ENCODE measurements at places on chromosomes 1 and 21.

DNA sequence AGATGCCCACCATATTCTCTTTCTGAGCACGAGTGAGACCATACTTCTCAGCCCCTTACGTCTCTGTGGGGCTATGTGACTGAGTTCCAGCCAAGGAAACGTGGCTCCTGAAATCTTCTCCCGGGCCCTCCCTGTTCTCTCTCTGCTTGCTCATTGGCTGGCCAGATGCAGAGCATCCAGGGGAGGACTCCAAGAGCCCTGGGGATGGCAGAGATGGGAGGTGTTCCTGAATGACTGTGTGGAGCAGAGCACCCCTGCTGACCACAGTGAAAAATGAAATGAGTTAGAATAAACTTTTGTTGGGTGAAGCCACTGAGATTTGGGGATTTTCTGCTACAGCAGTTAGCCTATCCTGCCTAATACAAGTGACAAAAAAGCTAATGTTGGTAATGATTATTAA lies 23.8 kb downstream of the KIAA0040 start:
- DNase-seq = no peak

DNA sequence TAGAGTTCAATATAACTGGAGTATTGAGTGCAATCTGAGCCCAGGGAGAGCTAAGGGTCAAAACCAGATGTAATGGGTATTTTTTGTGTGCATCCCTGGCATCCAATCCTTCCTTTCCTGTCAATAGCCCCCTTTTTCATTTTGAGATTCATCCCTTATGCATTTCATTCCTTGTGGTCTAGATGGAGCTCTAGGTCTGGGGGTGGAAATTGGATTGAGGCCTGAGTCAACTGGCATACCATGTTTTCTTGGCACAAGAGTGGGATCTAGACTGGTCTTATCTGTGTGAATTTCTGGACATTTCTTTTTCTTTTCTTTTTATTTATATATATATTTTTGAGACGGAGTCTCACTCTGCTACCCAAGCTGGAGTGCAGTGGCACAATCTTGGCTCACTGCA lies 67.3 kb upstream of the RAB3GAP2 start:
- DNase-seq = no peak

GRCh38 chr1:78586572-78586971 lies 33.7 kb upstream of the IFI44L start:
- DNase-seq = no peak

DNA sequence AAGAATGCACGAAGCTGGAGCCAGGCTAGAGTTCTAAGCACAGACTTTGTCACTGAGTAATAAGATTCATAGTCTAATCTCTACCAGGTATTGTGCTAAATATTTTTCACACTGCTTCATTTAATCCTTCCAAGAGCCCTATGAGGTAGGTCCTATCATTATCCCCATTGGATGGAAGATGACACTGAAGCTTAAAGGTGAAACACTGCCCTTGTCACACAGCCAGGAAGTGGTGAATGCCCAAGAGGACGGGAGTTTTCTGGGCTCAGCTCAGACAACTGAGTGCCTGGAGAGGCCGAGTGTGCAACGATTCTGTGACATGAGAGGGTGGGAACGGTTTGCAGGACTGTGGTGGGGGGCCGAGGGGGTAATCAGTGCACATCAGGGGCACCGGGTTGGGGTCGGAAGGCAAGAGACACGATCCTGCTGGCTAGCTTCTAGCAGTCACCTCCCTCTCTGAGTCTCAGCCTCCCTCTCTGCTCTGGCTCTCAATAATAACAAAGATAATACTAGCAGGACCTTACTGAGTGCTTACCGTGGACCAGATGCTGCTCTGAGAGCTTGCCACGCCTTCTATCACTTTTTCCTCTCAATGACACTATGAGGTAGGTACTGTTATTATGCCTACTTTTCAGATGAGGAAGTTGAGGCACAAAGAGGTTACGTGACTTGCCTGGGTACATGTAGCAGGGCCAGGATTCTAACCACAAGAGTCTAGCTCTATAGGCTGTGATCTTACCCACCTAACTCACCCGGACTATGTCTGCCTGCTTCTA lies 12.4 kb downstream of the KCNQ4 start:
- DNase-seq = no peak

DNA sequence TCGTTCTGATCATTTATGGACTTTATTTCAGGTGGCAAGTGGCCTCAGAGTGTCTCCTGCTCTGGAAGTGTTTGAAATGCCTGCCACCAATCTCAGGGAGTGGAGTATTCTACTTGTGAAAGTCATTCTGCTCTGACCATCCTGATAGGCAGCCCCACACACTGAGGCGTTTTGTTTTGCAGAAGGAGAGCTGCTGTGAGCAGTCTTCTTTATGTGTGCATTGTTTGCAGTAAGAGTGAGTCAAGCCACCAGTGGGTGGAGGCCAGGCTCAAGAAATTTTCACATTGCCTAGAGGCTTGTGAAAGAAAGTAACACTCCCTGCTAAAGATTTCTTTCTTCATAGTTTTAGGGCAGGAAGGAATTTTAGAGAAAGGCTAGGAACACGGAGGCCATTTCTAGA lies 204.4 kb downstream of the SLC35F3 start:
- no peak for DNase-seq

DNA sequence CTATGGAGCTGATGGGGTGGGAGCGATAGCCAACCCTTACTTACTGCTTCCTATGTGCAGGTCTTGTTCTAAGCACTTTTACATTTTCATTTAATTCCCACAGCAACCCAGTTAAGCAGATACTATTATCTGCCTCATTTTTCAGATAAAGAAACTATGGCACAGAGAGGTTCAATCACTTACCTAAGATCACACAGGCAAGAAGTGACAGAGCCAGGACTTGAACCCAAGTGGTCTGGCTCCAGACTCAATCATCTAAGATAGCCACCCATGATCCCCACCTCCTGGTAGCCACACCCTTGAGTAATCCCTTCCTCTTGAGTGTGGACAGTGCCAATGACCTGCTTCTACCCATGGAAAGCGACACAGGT lies 23.2 kb upstream of the IFNAR1 start:
- DNase-seq = no peak

GRCh38 chr1:170660871-170661645 lies 2.9 kb upstream of the PRRX1 start:
- DNase-seq = no peak

- DNase-seq = no peak
Observed at GRCh38 chr1:70963374-70963773, 84.2 kb downstream of the PTGER3 start.

- DNase-seq = peak; percentile 73
Observed at GRCh38 chr1:152035539-152036266, 1.1 kb downstream of the S100A11 start.

DNA sequence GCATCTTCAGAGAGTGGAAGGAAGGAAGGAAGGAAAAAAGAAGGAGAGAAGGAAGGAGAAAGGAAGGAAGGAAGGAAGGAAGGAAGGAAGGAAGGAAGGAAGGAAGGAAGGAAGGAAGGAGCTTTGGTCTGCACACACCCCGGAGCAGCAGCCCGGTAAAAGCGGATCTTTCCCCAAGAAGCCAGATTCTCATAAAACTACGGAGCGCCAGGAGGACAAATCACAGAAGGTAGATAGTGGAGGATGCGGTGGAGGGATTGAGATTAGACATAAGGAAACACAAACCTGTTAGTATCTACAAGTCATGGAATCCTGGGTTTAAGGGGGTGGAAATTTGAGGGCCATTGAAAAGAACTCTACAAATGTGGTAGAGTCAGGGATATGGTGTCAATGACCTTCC lies 36.7 kb downstream of the PAX7 start:
- no peak for DNase-seq

DNA sequence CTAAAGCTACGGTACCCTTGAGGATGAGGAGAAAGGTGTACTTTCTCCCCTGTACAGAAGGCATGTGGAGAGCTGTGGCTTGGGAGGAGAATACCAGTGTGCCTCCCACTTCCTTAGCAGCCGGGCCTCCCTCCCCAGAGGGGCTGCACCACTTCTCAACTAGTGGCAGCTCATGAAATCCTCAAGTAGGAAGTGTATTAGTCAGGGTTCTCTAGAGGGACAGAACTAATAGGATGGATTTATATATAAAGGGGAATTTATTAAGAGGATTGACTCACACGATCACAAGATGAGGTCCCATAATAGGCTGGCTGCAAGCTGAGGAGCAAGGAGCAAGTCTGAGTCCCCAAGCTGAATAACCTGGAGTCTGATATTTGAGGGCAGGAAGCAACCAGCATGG lies 53.1 kb upstream of the PPP2R5A start:
- DNase-seq = no peak

- DNase-seq = no peak
Observed at GRCh38 chr21:45998871-45999580, 17.5 kb downstream of the COL6A1 start.

DNA sequence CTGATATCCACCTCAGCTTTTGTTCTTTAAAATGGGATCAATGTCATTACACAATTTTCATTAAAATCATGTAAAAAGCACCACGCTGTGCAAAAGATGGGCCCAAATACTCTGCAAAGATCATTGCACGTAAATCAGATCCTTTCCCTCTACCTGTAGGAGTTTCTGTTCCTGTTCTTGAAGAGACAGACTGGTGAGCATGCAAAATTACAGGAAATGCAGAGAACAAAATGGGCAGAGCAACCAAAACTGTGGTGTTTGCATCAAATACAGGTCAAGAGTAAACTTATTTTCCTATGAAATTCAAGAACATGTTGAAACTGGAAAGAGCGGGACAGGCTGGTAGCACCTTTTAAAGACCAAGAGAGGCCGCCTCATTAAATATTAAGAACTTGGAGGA lies 294.9 kb upstream of the ADGRL2 start:
- no peak for DNase-seq

GRCh38 chr1:42305639-42306038 lies 29.4 kb downstream of the FOXJ3 start:
- DNase-seq = no peak

DNA sequence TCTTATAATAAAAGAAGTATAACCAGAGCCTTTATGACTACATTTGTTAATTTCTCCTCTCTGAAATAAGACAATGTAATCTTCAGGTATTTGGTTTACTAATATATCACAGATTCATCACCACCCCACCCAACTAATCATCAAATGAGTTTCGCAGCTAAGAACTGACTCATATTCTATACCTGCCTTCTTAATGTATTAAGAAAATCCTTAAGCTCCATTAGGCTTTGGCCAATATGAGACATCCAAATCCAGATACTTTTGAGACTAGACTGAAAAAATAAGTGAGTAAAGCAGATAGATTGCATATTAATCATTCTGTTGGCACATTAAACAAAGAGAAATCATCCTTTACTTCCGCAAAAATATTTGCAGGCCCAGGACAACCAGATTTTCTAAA lies 18.7 kb upstream of the FMO2 start:
- DNase-seq = no peak

DNA sequence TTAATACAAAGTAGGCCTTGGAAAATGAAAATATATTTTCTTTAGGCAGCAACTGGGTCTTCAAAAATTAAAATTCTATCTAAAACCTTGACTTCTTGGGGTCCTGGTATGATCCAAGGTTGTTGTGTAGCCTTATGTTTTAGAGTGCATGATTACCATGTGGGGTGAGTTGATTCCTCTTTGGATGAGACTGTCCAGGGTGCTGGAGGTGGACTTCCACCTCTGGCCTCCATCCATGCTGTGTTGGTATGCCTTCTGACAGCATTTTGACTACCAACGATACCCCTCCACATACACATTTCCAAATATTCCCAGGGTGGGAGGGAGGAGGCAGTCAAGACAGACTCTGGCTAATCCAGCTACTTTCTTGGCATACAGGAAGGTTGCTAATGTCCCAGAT lies 205.0 kb downstream of the TNR start:
- DNase-seq = no peak

GRCh38 chr1:86499987-86500593 lies 31.4 kb downstream of the CLCA1 start:
- DNase-seq = peak; percentile 78

GRCh38 chr1:94795434-94795833 lies 24.7 kb upstream of the SLC44A3 start:
- no peak for DNase-seq

DNA sequence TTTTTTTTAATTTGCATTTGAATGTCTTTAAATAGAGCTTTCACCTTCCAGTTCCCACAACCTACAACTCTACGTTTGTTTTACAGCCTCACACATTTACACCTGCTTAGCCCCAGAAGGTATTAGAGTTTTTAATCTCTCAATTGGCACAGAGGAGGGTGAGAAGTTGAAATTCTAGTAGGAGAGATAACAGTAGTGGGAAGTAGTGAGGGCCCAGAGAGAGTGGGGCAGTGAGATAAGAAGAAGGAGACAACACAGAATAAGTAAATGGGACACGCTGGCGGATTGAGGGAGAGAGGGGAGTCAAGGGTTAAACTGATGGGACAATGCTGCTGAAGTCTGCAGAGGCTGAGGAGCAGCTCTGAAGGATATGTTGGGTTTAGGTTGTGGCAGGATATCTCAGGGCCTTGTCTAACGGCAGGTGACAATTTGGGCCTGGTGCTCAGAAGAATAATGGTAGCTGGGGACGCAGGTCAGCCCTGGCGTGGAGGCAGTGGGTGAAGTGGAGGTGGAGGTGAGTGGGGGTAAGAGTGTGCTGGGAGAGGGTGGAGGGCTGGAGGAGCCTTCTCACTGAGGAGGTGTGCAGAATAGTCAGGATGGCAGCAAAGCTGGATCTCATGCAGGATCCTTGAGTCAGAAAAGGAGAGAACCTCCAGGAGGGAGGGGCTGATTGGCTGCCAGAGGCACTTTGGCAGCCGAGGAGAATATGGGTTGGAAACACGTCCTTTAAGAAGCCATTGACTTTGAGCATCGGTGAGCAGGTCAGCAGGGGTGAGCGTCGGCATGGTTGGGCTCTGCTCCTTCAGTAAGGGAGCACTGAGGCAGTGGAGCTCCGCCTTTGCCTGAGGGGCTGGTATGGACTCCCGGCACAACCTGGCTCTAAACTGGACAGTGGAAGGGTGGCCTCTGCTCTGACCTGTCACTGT lies 72.9 kb downstream of the SYT6 start:
- no peak for DNase-seq

GRCh38 chr1:234940841-234941240 lies 187.8 kb downstream of the TOMM20 start:
- no peak for DNase-seq

GRCh38 chr1:150008699-150009098 lies 1.8 kb downstream of the OTUD7B start:
- no peak for DNase-seq

GRCh38 chr1:230206976-230207375 lies 139.9 kb downstream of the GALNT2 start:
- no peak for DNase-seq

DNA sequence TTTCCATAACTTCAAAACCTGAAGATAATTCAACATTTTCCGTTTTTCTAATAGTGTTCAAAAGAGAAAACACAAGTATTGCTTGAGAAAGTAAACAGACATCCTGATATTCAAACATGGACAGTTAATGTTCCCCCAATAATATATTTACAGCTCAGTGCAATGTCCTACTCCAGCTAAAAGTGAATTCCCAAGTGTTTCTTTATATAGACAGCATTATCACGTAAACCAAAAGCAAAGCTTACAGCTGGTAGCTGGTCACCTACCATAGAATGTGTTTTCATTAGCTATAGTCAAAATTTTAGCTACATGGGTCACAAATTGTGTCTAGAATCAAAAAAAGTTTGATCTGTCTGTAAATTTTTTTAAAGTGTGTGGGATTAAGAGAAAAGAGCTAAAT lies 34.9 kb downstream of the WLS start:
- no peak for DNase-seq

Data from NCI-H1436 (cell line).